ENCODE measurements at places on chromosomes 2 and 18.

- no peak for DNase-seq
Measured at GRCh38 chr18:62664414-62664813, 50.9 kb upstream of the PHLPP1 start.

DNA sequence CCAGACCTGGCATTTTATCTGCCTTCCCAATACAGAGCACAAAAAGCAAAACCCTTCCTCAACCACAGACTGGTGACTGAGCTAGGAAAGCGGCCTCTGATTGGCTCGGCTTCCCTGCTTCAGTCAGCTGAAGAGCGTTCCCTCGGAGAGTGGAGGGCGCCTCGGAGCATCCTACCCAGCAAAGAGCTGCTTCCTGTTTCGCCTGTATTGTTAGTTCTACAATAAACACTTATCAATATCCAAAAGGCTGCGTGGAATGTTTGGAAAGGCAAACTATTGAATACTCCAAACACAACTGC, 125.0 kb downstream of the CACNB4 start:
- DNase-seq, result peak; percentile 53

DNA sequence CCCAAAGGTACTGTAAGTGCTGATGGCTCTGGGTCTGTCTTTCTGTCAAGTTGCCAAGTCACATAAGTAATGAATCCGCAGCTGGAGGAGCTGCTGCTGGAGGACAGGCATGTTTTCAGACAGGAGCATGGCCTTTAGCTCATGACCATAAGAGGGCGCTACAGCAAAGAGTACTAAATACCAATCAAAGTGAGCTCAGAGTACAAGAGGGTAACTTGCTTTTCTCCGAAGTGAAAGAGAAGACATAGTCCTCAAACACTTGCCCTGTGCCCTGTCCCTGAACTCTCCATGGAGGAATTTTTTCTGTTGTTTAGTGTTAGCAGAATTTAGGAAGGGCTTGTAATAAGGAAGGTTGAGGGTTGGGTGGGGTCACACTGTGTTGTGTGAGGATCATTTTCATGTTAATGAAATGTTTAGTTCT, 58.0 kb upstream of the EML6 start:
- peak; percentile 20 for DNase-seq

DNA sequence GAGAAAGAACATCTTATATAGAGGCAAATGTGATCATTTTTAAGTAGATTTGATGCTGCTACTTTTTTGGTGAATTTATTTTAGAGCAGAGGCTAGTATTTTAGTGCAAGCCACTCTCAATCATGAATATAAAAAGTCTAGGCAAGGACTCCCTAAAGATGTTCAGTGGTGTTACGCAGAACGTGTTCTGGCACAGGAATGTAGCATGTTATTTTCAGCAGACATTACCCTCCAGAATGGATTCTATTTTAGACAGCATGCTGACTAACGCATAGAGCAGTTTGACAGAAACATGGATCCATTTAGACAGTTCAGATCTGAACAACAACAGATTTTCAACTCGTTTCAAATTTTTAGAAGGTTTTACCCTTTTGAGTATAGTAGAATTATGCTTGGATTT, 54.1 kb downstream of the DSC3 start:
- no peak for DNase-seq

GRCh38 chr2:200588076-200588678, 2.4 kb downstream of the AOX1 start:
- no peak for DNase-seq

- DNase-seq, result no peak
Measured at GRCh38 chr2:127943186-127943585, 57.4 kb upstream of the AMMECR1L start.

- no peak for DNase-seq
Measured at GRCh38 chr18:47613929-47614328, 316.5 kb downstream of the SMAD2 start.

GRCh38 chr2:68909793-68910674, 38.8 kb upstream of the BMP10 start:
- DNase-seq, result no peak

- DNase-seq, result no peak
Measured at GRCh38 chr18:59382383-59382782, 23.3 kb upstream of the LMAN1 start.

- no peak for DNase-seq
Measured at GRCh38 chr2:96783388-96783787, 22.7 kb downstream of the CNNM4 start.

DNA sequence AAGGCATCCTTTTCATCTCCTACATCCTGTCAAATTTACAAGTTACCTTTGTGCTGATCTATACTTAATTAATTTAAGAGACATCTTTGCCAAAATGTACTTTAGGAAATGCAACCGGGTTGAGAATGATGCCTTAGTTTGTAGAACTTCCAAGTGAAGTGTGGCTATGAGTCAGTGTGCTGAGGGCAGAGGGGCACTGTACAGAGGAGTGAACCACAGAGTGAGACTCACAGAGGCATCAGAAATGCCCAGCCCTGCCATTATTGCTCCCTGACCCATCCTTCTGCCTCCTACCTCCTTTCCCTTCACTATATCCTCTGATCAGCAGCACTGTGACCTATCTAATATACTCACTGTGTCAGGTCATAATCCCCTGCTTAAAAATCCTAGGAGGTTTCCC, 320.1 kb downstream of the LRRTM1 start:
- DNase-seq, result no peak

DNA sequence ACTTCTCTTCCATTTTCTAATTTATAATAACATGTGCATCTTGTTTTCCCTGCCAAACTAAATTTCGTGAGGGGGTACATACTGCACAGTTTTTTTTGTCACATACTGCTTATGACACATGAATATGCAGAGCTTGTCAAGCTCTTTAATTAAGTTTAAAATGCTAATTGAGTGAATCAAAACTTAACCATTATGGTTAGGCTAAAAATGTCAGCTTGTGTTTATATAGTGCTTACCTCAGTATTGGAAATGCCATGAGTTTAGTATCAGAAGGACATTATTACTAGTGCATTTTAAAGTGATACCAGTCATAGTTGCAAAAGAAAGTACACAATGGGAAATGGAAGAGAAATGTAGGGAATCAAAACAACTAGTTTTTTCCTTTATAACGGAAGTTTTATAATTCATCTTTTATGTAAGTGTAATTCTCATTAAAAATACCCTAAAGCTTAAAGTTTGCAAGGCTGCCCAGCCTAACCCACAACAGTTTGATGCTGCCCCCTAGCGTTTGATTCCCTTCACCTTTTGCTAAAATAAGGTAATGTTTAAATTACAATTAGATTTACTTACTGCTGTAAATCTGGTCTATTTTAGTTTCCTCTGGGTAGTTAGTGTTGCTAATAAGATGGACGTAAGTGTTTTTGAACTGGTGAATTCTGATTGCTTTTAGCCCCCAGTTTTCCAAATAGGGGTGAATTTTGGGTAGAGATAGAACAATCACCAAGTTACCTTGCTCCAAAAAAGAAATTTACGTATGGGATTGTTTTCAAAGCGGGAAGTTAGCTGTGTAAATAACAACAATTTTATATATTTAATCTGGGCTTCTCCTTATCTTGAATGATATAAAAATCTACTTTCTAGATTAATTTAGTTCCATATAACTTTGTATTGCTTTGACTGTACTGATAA, 3.2 kb downstream of the SLC39A10 start:
- DNase-seq, result no peak

GRCh38 chr2:241542278-241542605, 16.3 kb upstream of the BOK start:
- no peak for DNase-seq

DNA sequence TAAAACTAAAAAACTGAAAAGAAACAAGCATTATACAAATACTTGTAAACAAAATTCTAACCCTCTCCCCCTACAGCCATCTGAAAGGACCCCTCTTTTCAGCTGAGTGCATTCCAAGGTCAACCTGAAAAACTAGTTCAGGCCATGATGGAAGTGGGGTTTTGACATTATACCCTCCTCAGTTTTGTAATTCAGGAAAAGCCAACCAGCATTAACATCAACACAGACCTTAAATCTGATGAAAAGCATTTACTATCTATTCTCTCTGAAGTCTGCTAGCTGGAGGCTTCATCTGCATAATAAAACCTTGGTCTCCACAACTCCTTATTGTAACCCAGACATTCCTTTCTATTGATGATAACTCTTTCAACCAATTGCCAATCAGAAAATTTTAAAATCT, 302.2 kb downstream of the CNTNAP5 start:
- DNase-seq, result no peak

DNA sequence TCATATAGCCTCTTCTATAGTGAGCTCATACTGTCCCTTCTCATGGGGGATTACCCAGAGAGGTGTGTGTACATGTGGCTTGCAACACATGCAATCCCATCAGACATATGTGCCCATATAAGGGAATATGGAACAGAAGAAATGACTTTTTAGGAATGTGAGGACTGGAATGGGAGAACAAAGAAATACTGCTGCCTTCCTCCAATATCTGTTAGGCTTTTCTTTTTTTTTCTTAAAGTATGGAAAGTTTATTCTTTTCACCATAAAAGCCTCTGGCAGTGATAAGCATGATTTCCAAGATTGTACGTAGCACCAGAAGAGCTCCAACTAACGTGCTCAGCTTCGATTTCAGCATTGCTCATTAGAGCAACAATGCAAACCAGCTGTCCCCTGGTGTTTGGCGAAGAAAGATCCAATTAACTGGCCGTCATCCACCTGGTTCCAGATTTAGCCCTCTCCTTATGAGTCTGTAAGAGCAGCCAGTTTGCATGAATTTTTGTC, 113.6 kb downstream of the ADCYAP1 start:
- DNase-seq, result no peak

GRCh38 chr2:177721818-177722567, 329.4 kb downstream of the AGPS start:
- no peak for DNase-seq

DNA sequence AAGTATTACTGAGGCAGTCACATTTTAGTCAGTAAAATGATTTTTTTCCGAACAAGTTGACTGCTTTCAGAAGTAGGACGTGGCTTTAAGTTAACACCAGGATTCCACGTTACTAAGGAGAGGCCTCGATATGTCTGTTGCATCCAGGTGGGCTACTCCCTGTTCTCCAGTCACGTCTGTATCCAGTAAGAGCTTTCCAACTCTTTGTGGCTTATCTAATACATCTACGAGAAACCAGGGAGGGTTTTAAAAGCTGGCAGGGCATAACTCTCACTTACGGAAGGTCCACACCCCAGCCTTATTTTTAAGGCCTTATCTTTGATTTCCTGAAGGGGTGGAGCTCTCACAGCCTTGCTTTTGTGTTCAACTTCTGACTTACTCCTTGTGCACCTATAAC, 99.2 kb downstream of the SLC8A1 start:
- DNase-seq, result no peak

DNA sequence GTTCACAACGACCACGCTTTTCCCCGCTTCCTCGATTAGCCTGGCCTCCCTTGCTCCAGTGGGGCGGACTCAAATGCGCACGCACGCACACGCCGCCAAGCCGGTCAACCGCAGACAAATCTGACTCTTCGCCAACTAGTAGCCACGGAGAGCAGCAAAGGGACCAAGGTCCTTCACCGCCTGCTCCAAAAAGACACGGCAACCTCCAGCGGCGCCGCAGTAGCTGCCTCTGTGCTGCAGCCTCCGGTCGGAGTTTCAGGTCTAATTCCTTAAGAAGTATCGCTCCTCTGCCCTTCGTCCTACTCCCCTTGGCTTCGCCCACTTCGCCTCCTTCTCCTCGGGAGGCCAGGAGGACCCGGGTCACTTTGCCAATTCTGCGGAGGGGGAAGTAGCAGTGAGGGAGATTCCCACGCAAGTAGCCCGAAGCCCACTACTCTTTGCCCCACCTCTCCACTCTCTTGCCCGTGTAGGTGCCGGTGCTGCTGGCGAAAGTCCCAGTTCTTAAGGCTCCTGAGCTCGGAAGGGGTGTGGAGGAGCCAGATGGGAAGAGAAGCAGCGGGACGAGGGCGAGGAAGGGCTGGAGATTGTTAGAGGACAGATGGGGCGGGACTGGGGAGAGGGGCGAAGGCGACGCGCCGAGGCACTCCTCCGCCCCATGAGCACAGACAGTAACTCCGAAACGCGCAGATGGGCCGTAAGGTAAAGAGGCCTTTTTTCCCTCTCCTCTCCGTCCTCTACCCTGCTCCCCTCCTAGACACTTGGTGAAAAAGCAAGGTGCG, 615 bp downstream of the AKAIN1 start:
- DNase-seq, result peak; percentile 60

DNA sequence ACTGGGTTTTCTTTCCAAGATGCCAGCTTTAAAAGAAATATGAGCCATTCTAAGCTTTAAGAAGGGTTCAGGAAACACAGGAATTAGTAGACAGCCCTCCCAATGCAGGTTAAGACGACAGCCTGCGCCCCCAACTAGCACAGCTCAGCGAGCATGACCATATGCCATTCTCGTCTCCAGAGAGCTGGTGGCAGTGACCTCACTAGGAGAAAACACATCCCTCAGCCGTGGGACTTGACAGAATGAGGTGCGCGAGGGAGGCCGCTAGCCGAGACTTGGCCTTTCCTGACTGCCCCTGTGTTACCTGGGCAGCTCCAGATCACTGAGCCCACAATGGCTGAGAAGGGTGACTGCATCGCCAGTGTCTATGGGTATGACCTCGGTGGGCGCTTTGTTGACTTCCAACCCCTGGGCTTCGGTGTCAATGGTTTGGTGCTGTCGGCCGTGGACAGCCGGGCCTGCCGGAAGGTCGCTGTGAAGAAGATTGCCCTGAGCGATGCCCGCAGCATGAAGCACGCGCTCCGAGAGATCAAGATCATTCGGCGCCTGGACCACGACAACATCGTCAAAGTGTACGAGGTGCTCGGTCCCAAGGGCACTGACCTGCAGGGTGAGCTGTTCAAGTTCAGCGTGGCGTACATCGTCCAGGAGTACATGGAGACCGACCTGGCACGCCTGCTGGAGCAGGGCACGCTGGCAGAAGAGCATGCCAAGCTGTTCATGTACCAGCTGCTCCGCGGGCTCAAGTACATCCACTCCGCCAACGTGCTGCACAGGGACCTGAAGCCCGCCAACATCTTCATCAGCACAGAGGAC, 103.9 kb downstream of the MAPK4 start:
- no peak for DNase-seq

- DNase-seq, result no peak
Measured at GRCh38 chr2:156526950-156527636, 90.9 kb downstream of the GPD2 start.
